Ovary (tissue), 10 donors: ENCODE measurements at places on chromosomes 16 and 17. TPM values are rescaled to one million over a fixed set of nuclear protein-coding genes. Genes with fewer than 3 reads are reported as not detected.

TEKT1 gene
- 0.94 TPM for total RNA-seq

PFAS gene
- 35.3 TPM for total RNA-seq

OSGIN1 gene
- 5.4 TPM for total RNA-seq

MRPS23 gene
- 31.2 TPM for total RNA-seq

MKS1 gene
- total RNA-seq = 18.5 TPM

HAP1 gene
- total RNA-seq = 0.56 TPM

CARD14 gene
- total RNA-seq = 2.3 TPM

KIF1C gene
- total RNA-seq = 105 TPM
